GM23338 (cell line): ENCODE measurements at places on chromosomes 13 and 19.

DNA sequence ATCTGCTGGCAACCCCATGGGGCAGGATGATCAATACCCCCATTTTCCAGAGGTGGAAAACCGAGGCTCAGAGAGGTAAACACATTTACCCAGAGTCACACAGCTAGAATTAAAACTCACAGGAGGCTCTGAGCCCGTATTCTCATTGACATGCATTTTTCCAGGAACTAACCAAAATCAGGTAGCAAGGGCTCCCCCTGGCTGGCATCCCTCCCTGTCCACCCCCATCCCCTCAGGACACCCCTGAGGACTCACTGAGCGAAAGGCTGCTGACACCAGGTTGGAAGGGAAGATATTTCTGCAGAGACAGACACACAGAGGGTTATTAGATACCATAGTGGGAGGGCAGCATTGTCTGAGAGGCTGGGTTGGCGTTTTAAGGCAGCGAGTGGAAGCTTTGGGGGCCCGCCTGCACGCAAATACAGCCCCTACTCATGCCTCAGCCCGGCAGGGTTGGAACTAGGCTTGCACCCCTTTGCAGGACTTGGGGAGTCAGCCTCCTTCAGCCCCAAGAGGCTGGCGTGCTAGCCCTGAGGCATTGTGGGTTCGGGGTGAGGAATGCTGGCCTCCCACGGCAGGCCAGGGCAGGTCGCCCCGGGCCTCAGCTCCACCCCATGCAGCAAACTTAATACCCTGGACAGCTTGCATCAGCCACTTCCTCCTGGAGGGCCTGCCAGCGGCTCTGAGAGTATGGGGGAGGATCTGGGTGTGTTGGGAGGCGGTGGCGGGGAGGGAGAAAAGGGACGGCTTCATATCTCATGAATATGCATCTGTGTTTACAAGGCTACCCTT is 3.9 kb downstream of the SLC1A5 start:
- peak; percentile 82 for DNase-seq

GRCh38 chr19:42053037-42053935 is 16.7 kb downstream of the GRIK5 start:
- no peak for DNase-seq

- no peak for DNase-seq
Measured at GRCh38 chr19:53086949-53087348, 16.3 kb downstream of the ZNF160 start.

DNA sequence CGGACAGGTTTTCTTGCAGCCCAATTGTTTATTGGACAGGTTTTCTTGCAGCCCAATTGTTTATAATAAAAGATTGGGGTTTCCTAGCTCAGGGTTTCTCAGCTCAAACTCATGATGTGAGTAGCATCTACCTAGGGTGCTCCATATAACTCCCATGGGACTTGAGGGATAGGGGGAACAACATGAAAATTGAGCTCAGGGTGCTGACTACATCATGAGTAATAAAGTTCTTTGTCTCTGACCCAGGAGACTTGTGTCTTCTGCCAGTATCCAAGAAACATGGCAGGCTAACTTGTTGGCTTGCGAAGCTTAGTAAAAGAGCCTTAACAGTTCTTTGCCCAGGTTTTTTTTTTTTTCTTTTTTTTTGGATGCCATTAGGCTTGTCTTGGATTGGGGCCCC is 59.2 kb upstream of the MYCBP2 start:
- DNase-seq: no peak

DNA sequence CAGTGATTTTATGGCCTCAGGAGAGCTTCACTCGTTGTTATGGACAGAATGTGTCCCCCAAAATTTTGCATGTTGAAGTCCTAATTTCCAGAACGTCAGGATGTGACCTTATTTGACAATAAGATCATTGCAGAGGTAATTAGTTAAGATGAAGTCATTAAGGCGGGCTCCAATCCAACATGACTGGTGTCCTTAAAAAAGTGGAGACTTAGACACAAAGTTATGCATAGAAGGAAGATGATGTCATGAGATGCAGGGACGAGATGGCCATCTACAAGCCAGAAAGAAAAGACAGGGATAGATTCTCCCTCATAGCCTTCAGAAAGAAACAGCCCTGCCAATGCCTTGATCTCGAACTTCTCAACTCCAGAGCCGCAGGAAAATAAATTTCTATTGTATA is 25.8 kb upstream of the SPATA13 start:
- DNase-seq: no peak

- peak; percentile 15 for DNase-seq
Measured at GRCh38 chr13:33286128-33286527, 573 bp upstream of the STARD13 start.

- peak; percentile 97 for DNase-seq
Measured at GRCh38 chr19:53927739-53928138, 18.7 kb downstream of the CACNG7 start.

GRCh38 chr19:6227936-6228325 is 51.8 kb downstream of the MLLT1 start:
- DNase-seq: no peak

- DNase-seq: no peak
Measured at GRCh38 chr13:74027161-74027779, 106.9 kb downstream of the KLF12 start.

DNA sequence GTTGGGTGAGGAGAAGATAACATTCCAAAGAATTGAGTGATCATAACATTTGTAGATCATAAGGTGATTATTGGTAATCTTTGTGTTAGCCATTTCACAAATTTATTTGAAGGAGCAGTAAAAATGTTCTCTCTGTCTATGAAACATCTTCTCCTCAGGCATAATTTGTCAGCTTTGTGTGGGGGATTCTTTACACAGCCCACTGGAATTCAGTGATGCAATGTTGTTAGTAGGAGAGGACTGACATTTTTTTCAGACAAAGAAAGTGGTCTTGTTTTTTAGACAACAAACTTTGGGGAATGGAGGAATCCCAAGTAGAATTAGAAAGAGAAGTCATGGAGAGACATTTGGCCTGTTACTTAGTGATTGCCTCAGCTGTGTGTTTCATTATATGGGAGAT is 100.3 kb downstream of the ITGBL1 start:
- DNase-seq: no peak

DNA sequence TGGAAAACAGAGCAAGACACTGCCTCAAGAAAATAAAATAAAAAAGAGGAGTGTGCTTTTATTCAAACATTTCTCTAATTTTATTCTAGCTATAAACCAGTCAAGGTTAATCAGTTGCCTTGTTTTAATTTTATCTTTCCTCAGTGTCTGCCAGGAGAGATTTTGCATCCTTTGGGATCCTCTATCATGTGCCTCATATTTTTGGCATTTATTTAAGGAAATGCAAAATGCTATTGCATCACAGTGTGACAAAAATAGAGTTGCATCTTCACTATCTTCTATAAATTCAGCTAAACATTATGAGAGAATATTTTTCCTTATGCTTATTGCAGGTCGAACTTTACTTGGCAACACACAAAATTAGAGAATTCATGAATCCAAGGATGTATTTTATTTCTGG is 639.0 kb upstream of the KLF12 start:
- no peak for DNase-seq

- peak; percentile 99 for DNase-seq
Measured at GRCh38 chr19:37172368-37173366, at the start of gene ZNF585A. TSS of gene ZNF585A (minus strand) at chr19:37172695. CDS start at chr19:37169910, 2,785 bp downstream.

GRCh38 chr19:51926426-51926783 is 867 bp upstream of the ZNF613 start:
- no peak for DNase-seq

- peak; percentile 44 for DNase-seq
Measured at GRCh38 chr19:54317108-54317964, 4.4 kb upstream of the LILRA5 start.

- DNase-seq: no peak
Measured at GRCh38 chr13:42116225-42116624, 67.8 kb downstream of the DGKH start.

- DNase-seq: peak; percentile 51
Measured at GRCh38 chr19:42114412-42114811, 17.8 kb downstream of the POU2F2 start.

- DNase-seq: no peak
Measured at GRCh38 chr13:59277106-59277505, 886.6 kb downstream of the DIAPH3 start.

GRCh38 chr13:99003186-99003585 is 25.3 kb upstream of the DOCK9 start:
- DNase-seq: no peak

- DNase-seq: no peak
Measured at GRCh38 chr13:45776748-45777147, 74.6 kb downstream of the CBY2 start.

- DNase-seq: no peak
Measured at GRCh38 chr13:40996426-40997092, 22.6 kb downstream of the ELF1 start.

GRCh38 chr13:108681986-108682575 is 52.7 kb downstream of the MYO16 start:
- no peak for DNase-seq

DNA sequence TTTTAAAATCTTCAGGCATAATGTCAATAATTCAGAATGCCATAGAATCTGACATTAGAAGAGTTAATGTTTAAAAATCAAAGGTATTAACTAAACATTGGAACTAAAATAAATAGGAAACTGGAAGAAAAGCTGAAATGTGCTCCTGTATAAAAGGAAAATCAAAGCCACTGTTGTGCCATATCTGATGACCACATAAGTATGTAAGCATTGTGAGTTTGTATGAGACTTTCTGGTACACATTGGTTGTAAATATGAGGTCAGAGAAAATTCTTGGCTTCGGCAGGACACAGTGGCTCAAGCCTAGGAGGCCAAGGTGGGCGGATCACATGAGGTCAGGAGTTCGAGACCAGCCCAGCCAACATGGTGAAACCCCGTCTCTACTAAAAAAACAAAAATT is 48.3 kb upstream of the INTS6 start:
- DNase-seq: no peak

DNA sequence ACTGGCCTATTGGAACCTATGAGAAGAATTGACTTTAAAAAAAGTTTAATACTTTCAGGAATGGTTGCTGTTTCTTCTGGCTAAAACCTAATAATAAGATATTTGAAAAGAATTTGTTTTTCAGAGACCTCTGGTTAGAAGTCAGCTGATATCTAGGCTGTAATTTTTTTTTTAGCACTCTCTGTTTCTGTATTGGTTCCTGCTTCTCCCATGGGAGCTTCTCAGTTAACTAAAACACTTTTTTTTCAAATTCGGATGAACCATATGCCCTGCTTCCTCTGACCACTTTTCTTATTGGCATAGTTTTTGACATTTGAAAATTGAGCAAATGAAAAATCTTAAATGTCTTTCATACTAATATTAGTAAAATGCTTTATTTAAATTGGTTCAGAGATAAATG is 163.5 kb upstream of the SLC10A2 start:
- no peak for DNase-seq

GRCh38 chr13:42720113-42720857 is 61.1 kb upstream of the FAM216B start:
- DNase-seq: no peak

GRCh38 chr13:94170145-94170571 is 309.3 kb downstream of the DCT start:
- peak; percentile 39 for DNase-seq

GRCh38 chr13:89554801-89555200 is 1792.7 kb upstream of the MIR17HG start:
- DNase-seq: no peak

DNA sequence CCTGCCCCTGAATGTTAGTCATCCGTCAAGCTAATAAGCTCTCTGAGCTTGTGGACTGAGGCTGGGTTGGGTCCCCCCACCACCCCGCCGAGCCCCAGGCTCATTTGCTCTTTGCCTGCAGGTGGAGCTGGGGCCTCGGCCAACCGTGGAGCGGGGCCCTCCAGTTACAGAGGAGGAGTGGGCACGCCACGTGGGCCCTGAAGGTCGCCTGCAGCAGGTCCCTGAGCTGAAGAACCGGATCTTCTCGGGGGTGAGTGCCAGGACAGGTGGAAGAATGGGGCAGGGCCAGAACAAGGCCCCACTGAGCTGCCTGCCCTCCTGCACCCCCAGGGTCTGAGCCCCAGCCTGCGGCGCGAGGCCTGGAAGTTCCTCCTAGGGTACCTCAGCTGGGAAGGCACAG is 5.1 kb downstream of the TBC1D17 start:
- no peak for DNase-seq

DNA sequence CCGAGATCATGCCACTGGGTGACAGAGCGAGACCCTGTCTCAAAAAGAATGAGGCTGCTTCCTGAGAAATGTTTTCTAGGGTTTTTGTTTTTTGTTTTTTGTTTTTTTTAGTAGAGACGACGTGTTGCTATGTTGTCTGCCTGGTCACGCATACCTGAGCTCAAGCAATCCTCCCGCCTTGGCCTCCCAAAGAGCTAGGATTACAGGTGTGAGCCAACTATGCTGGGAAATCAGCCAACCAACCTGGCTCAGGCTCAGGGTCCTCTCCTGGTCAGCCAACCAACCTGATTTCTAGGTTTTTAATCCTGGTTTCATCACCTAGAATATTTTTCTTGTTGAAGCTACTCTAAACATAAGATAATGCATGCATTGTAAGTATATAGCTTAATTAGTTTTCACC is 7.8 kb downstream of the DHX34 start:
- DNase-seq: no peak

DNA sequence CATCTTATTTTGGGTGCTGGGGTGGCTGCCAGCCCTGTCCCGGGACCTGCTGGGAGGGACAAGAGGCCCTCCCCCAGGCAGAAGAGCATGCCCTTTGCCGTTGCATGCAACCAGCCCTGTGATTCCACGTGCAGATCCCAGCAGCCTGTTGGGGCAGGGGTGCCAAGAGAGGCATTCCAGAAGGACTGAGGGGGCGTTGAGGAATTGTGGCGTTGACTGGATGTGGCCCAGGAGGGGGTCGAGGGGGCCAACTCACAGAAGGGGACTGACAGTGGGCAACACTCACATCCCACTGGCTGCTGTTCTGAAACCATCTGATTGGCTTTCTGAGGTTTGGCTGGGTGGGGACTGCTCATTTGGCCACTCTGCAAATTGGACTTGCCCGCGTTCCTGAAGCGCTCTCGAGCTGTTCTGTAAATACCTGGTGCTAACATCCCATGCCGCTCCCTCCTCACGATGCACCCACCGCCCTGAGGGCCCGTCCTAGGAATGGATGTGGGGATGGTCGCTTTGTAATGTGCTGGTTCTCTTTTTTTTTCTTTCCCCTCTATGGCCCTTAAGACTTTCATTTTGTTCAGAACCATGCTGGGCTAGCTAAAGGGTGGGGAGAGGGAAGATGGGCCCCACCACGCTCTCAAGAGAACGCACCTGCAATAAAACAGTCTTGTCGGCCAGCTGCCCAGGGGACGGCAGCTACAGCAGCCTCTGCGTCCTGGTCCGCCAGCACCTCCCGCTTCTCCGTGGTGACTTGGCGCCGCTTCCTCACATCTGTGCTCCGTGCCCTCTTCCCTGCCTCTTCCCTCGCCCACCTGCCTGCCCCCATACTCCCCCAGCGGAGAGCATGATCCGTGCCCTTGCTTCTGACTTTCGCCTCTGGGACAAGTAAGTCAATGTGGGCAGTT is 8.6 kb downstream of the CALM3 start:
- DNase-seq: no peak

DNA sequence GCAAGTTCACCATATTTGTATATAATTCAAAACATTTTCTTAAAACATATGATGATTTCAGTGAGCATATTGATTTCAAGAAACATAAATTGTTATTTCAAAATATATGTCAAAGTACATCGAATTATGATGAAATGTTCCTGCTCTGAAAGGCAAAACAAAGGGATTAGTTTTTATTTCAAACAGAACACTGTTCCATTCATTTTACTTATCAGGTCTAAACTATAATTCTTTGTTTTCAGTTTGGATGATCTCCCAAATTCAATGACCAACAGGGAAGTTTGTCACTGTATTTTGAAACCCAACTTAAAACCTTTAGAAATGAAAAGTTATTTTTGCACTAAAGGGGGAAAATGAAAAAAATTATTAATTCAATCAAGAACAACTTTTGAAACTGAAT is 610.2 kb downstream of the SLITRK1 start:
- no peak for DNase-seq
